ENCODE measurements at places on chromosomes 3 and 15.

- DNase-seq = no peak
Measured at GRCh38 chr15:101434032-101434920, 55.2 kb downstream of the PCSK6 start.

- no peak for DNase-seq
Measured at GRCh38 chr3:53694666-53695323, 151.4 kb downstream of the CHDH start.

DNA sequence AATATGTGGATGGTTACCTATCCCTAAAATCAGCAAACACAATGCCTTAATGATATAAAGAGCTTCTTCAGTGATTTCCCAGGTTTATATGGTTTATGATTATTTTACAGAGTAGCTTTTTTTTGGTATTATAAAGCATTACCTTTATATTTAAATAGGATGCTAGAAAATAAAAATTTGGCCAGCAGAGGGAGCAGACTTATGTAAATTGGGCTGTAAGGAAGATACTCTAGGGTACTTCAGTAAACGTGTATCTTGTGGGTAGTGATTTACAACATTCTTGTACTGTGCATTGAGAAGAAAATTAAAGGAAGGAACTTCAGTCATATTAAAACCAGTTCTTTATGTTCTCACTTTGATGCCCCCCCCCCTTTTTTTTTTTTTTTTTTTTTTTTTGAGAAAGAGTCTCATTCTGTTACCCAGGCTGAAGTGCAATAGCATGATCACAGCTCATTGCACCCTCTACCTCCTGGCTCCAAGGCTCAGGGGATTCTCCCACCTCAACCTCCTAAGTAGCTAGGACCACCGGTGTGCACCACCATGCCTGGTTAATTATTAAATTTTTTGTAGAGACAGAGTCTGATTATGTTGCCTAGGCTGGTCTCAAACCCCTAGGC, 167.9 kb downstream of the BBX start:
- DNase-seq = no peak

DNA sequence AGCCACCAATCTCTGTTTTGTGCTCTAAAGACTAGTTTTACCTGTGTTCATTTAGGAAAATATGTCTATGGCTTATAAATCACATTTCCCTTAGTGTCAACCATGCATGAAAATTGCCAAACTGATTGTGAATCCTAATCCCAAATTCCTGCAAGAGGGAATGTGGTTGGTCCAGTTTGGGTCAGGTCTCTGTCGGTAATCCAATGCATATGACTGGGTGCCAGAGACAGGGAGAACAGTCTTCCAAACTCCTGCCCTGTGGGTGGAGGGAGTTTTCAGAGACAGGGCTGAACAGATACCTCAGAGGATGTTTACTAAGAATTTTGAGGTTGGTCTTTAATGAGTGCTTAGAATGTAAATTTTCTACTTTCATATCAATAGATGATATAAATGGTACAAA, 300.5 kb upstream of the ARL6 start:
- no peak for DNase-seq

- no peak for DNase-seq
Measured at GRCh38 chr3:143475981-143476380, 356.4 kb downstream of the CHST2 start.

DNA sequence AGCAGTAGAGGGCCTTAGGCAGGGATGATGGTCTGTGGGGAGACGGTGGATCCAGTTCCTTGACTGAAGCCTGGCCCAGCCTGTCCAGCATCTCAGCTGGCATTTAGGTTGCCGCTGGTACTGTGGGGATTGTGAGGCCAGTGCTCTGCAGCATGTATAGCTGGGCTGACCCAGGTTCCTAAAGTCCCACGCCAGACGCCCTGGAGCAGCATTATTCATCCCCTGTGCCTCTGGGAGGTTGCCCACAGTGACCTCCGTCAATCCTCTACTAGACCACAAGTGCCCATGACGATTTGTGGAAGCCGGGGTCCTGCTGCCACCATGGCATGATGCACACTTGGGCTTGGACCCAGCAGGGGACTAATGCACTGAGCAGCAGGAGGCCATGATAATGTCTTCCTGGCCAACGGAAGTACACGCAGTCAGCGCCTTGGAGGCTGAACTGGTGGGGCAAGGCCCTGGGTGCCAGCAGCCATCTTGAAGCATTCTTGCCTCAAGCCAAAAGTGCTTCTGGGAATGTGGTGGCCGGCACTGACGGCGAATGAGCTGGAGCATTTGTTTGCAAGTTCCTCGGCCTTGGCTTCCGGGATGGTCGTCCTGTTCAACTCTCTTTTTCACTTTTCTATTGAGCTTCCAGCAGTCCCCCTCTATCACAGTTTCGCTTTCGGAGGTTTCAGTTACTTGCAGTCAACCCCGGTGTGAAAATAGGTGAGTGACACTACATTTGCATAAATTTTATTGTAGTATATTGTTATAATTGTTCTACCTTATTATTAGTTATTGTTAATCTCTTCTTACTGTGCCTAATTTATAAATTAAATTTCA, 949.4 kb downstream of the ROBO1 start:
- no peak for DNase-seq

DNA sequence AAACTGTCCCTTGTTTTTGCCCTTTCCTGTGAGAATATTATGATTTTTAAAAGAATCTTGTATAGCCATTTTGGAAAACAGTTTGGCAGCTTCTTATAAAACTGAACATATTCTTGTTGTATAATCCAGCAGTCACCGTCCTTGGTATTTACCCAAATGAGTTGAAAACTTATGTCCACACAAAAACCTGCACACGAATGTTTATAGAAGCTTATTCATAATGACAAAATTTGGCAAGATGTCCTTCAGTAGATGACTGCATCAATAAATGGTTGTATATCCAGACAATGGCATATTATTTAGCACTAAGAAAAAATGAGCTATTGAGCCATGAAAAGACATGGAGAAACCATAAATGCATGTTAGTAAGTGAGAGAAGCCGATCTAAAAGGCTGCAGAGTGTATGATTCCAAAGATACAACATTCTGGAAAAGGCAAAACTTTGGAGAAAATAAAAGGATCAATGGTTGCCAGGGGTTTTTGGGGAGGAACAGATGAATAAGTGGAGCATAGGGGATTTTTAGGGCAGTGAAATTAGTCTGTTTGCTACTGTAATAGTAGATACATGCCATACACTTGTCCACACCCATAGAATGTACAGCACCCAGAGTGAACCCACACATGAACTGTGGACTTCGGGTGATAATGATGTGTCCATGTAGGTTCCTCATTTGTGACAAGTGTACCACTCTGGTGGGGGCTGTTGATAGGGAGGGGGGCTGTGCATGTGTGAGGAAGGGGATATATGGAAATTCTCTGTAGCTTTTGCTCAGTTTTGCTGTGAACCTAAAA, 31.7 kb downstream of the LIMD1 start:
- no peak for DNase-seq

DNA sequence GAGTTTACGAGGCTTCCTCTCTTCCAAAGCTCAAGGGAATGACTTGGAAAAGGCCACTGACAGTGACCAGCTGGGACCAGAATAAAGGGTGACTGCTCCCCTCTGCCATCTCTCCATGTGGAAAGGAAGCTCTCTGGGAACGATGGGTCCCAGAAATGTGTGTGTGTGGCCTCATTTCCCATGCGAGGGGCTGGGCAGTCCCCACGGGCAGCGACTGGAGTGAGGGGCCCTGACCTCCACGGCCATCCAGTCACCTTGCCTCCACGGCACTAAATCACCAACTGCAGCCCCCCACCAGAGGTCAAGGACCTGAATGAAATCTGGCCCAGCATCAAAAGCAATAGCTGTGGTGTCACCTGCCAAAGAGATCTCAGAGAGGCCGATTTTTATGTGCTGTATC, 29.6 kb downstream of the RGMA start:
- no peak for DNase-seq
